ENCODE measurements at places on chromosomes 4 and X. TPM values are rescaled to one million over a fixed set of nuclear protein-coding genes. Genes with fewer than 3 reads are reported as not detected.
A peak's percentile ranks its signal among the peaks of the same experiment; 100 is the strongest.

DNA sequence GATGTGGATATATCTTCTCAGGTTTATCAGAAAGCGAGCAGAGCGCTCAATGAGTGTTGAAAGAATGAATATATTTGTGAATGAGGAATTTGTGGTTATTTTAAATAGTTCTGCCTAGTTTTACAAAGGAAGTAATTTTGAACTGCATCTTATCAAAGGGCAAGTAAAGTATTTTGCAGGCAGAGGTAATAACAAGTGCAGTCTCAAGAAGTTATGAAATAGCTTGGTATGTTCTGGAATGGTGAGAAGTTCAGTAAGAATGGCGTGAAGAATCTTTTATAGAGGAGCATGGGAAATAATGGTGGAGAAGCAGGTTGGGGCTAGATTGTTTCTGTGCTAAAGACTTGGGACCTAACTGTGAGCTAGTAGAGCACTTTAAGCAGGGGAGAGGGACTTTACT is 10.9 kb downstream of the TMA16 start:
- 0 out of 2 replicates have a peak, but pooled peaks cover 3% of the 10 kb centered on the region for H3K4me1 ChIP-seq
- H3K27ac ChIP-seq: no peak overlapping the region
- no peaks in the 10 kb centered on the region for H3K27me3 ChIP-seq
- DNase-seq: no peak

DNA sequence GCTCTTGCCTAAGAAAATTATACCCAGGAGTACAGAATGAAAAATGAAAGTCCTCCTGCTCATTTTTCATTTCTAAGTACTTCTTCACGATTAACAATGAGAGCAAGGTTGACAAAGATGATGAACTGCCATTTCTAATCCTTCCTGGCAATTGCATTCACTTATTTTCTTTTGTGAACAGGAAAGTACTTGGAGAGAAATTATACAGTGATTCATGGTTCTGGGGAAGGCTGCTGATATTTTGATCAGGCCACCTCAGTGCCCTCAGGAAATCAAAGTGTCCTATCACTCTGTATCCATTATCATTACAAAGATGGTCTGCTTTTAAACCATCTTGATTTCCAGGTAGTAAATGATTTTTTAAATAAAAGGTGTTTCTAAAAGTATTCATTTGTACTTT is 467.5 kb downstream of the PACRGL start:
- H3K4me1 ChIP-seq: no peaks in the 10 kb centered on the region
- no peak overlapping the region for H3K27ac ChIP-seq
- H3K36me3 ChIP-seq: no peaks in the 10 kb centered on the region
- H3K4me3 ChIP-seq: no peak overlapping the region
- DNase-seq: no peak
- H3K27me3 ChIP-seq: no peaks in the 10 kb centered on the region

GRCh38 chrX:113726009-113726408 is 857.9 kb upstream of the HTR2C start:
- no peaks in the 10 kb centered on the region for H3K4me1 ChIP-seq
- no peak overlapping the region for H3K4me3 ChIP-seq
- H3K27me3 ChIP-seq: no peaks in the 10 kb centered on the region

GRCh38 chrX:30876367-30876766 is 12.7 kb downstream of the TAB3 start:
- H3K27ac ChIP-seq: no peak overlapping the region
- DNase-seq: no peak
- H3K27me3 ChIP-seq: no peaks in the 10 kb centered on the region
- no peak overlapping the region for H3K4me3 ChIP-seq
- H3K36me3 ChIP-seq: no peaks in the 10 kb centered on the region

DNA sequence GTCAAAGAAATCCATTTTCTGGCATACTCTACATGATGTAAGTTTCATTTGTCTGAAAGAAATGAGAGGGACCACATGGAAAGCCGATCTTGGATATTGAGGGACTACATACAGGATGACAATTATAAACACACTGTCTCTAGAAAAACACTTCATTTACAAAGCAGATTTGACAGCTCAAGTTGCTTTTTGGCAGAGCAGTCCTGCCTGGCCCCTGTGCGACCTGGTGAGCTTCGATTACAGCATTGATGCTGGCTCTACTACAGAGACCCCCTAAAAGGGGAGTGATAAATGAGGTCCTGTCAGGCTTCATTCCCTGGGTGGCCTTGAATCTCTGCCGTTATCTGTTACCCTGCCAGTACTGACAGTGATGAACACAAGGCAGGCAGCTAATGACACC is 215.2 kb upstream of the NOCT start:
- no peaks in the 10 kb centered on the region for H3K4me1 ChIP-seq
- H3K4me3 ChIP-seq: no peak overlapping the region
- no peak overlapping the region for H3K27ac ChIP-seq
- H3K36me3 ChIP-seq: no peaks in the 10 kb centered on the region
- no peaks in the 10 kb centered on the region for H3K27me3 ChIP-seq

GRCh38 chr4:22413471-22413870 is 102.4 kb downstream of the ADGRA3 start:
- no peaks in the 10 kb centered on the region for H3K27me3 ChIP-seq
- no peak overlapping the region for H3K27ac ChIP-seq
- H3K4me3 ChIP-seq: no peak overlapping the region
- H3K4me1 ChIP-seq: peaks cover 21% of the 10 kb centered on the region

DNA sequence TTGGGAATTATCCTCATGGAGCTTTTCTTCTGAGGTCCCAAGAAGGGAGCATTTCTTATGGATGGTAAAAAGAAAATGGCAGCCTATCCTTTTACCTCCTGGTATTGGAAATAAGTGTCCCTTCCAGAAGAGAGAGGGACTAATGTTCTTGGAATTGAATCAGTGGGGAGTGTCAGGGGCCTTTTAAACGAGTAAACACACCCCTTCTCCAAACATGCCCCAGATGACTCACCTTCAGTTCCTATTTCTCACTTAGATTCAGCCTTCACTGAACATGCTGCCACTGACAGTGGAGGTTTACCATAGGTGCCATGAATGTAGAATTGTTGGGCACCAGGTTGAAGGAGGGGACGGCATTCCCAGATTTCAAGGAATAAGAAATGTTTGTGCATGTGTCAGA is 19.0 kb downstream of the MAGEC2 start:
- H3K4me3 ChIP-seq: no peak overlapping the region
- no peaks in the 10 kb centered on the region for H3K36me3 ChIP-seq
- no peak for DNase-seq
- no peaks in the 10 kb centered on the region for H3K4me1 ChIP-seq
- H3K27ac ChIP-seq: no peak overlapping the region
- H3K27me3 ChIP-seq: no peaks in the 10 kb centered on the region

DNA sequence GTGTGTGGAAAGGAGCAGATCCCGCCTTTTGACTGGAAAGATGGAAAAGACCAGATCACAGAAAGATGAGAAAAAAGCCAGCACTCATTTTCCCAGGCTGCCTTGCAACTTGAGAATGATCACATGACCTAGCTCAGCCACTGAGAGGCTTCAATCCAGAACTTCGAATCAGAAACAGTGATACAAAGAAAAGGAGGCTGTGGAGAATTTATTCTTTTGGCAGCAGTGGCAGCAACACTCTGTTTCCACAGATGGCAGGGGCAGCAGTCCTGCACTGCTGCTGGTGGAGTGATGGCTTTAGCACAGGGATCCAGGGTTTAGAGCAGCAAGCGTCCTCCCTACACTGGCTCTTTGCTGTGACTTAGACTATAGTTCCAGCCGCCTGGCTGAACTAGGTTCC is 77.8 kb upstream of the SH3RF1 start:
- no peak overlapping the region for H3K27ac ChIP-seq
- no peaks in the 10 kb centered on the region for H3K27me3 ChIP-seq
- no peak overlapping the region for H3K4me3 ChIP-seq
- no peak for DNase-seq

DNA sequence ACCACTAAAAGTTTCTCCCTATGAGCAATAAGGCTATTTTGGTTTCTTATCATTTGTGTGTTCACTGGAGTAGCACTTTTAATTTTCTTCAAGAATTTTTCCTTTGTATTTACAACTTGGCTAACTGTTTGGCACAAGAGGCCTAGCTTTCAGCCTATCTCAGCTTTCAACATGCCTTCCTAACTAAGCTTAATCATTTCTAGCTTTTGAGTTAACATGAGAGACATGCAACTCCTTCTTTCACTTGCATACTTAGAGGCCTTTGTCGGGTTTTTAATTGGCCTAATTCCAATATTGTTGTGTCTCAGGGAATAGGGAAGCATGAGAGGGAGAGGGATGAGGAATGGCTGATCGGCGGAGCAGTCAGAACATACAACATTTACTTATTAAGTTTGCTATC is 349.8 kb downstream of the OPHN1 start:
- H3K27me3 ChIP-seq: no peaks in the 10 kb centered on the region
- H3K27ac ChIP-seq: no peak overlapping the region
- no peaks in the 10 kb centered on the region for H3K36me3 ChIP-seq
- H3K4me1 ChIP-seq: no peaks in the 10 kb centered on the region
- DNase-seq: no peak

- no peak overlapping the region for H3K27ac ChIP-seq
- H3K36me3 ChIP-seq: no peaks in the 10 kb centered on the region
- no peaks in the 10 kb centered on the region for H3K27me3 ChIP-seq
- DNase-seq: no peak
These were observed 595.7 kb upstream of the ATOH1 start for GRCh38 chr4:93232883-93233282.

GRCh38 chrX:78074088-78074487 is 30.0 kb upstream of the PGK1 start:
- no peak for DNase-seq
- H3K27me3 ChIP-seq: no peaks in the 10 kb centered on the region
- no peak overlapping the region for H3K4me3 ChIP-seq
- no peaks in the 10 kb centered on the region for H3K4me1 ChIP-seq
- no peaks in the 10 kb centered on the region for H3K36me3 ChIP-seq

GRCh38 chr4:136355970-136356369 is 1176.3 kb downstream of the PCDH18 start:
- DNase-seq: no peak
- no peaks in the 10 kb centered on the region for H3K36me3 ChIP-seq
- H3K27ac ChIP-seq: no peak overlapping the region
- no peaks in the 10 kb centered on the region for H3K4me1 ChIP-seq
- no peak overlapping the region for H3K4me3 ChIP-seq

DNA sequence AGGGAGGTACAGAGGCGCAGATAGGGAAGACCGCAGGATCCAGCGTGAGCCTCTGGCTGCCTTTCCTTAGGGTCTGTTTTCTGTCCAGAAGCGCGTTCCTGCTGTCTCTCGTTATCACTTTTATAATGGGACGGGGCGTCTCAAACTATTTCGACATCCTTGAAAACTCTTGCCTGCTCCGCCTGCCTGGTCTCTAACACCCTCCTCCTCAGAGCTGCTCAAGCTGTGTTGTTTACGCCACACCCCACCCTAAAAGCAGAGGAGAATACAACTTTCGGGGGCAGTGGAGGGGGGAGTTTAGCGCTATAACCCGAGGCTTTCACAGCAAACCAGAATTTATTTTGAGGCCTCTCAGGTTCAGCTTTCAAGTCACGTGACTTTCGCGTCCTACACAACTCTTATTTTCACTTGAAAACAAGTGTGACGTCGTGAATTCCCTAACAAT is 646 bp upstream of the FAM3A start:
- H3K36me3 ChIP-seq: no peaks in the 10 kb centered on the region
- peak overlapping the region; percentile 25 for H3K27ac ChIP-seq
- no peaks in the 10 kb centered on the region for H3K4me1 ChIP-seq
- peak; percentile 34 for DNase-seq
- no peaks in the 10 kb centered on the region for H3K27me3 ChIP-seq
- H3K4me3 ChIP-seq: peak overlapping the region; percentile 94

DNA sequence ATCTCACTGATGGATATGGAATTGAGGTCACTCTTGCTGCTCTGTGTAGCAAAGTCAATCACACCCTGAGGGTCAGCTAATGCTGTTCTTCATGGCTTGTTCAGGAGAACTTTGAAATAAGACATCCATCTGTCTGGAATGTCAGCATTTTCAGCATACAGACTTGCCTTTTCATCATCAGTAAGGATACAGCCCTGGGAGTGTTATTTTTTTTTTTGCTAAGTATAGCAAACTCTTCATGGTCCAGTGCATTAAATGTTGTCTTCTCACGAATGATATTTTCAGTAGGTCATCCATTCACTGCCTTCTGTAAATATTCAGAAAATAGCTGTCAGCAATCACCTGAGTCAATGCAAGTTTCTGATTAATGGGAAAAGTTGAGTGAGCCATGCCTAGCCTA is 268.8 kb upstream of the SMIM31 start:
- H3K36me3 ChIP-seq: no peaks in the 10 kb centered on the region
- H3K4me1 ChIP-seq: no peaks in the 10 kb centered on the region

DNA sequence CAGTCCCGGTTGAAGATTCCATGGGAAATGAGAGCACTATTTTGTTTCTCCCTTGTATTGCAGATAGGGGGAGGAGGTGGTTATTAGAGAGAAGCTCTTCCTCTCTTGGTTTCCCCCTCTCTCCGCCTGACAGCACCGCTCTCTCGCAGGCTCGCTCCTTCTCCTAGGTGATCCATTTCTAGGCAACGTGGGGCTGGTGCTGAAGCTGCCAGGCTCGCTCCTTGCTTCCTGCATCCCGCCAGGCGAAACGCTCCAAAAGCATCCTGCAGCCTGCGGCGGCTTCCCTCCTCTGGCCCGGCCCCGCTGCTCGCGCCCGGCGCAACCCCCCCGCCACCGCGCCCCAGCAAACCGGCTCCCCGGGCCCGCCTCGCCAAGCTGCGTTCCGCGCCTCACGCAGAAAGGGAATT is at the start of gene GRID2:
GRID2 (plus strand) TSS at position 346 of the 407 bp plus-strand sequence.
- H3K4me1 ChIP-seq: no peaks in the 10 kb centered on the region
- no peak within 1 kb of the TSS for H3K27ac ChIP-seq
- peak within 1 kb of the TSS; percentile 18 for H3K4me3 ChIP-seq
- peak; percentile 20 for DNase-seq

DNA sequence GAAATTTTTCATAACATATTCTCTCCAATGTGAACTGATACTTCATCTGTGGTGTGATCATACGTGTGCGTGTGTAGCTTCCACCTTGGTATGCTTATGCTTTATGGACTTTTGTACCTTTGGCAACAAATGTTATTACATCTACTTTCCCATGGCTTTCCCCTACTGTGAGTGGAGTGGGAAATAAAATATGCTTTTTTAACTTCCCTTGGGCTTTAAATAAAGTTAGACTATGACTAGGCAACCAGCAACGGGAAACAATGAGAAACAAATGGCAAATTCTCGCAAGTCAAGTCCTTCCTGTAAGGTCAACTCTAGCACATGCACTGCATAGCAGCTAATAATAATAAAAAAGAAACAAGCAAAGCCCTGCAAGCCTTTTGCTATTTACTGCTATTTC is 205.0 kb upstream of the PDE5A start:
- peaks cover 6% of the 10 kb centered on the region for H3K4me1 ChIP-seq
- H3K27me3 ChIP-seq: no peaks in the 10 kb centered on the region
- no peak for DNase-seq
- no peak overlapping the region for H3K4me3 ChIP-seq
- no peaks in the 10 kb centered on the region for H3K36me3 ChIP-seq

The NALF2 gene
- total RNA-seq: not detected

The SMIM31 gene
- not detected for total RNA-seq

The TRIM60 gene
- not detected for total RNA-seq

The GRPR gene
- 0.25 TPM for total RNA-seq

The BEND4 gene
- 0.13 TPM for total RNA-seq

The GAB3 gene
- total RNA-seq: 0.03 TPM

The CT83 gene
- total RNA-seq: not detected

Data from SJCRH30 (cell line).